ENCODE measurements at places on chromosomes 2 and 18.

- DNase-seq, result no peak
Measured at GRCh38 chr2:174681099-174682006, 82.9 kb downstream of the CHRNA1 start.

DNA sequence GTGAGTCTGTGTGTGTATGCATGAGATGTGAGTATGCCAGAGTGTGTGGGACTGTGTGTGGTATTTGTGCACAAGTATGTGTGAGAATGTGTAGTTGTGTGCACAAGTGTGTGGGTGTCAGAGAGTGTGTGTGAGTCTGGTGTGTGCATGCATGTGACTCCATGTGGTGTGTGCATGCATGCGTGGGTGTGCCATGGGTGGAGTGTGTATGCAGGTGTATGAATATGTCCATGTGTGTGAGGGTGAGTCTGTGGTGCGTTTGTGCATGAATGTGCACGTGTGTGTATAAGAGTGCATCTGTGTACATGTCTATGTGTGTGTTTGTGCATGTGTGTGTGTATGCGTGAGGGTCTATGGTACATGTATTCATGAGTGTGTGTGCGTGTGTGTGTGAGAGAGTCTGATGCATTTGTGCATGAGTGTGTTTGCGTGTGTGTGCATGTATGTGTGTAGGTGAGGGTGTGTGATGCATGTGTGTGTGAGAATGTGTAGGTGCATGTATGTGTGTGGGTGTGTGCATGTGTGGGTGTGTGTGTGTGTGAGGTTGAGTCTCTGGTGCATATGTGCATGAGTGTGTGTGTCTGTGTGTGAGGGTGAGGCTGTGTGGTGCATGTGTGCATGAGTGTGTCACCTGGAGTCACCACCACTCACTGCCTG lies 226.8 kb downstream of the LDLRAD4 start:
- DNase-seq, result no peak

DNA sequence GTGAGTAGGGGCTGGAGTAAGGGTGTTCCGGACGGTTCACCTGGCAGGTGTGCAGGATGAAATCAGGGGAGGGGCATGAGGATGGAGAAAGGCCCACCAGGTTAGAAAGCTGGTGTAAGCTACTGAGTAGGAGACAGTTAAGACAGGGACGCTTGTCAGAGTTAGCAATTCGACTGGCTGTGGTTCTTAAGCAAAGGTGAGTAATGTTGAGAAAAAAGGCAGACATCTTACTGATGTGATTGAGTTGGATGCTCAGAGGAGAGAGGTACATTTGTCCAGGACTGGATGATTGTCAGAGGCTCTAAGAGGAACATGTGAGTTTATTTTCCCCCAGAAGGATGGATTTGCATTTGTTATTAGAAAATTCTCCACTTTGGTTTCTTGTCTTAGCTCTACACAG lies 90.5 kb upstream of the MGAT5 start:
- no peak for DNase-seq

DNA sequence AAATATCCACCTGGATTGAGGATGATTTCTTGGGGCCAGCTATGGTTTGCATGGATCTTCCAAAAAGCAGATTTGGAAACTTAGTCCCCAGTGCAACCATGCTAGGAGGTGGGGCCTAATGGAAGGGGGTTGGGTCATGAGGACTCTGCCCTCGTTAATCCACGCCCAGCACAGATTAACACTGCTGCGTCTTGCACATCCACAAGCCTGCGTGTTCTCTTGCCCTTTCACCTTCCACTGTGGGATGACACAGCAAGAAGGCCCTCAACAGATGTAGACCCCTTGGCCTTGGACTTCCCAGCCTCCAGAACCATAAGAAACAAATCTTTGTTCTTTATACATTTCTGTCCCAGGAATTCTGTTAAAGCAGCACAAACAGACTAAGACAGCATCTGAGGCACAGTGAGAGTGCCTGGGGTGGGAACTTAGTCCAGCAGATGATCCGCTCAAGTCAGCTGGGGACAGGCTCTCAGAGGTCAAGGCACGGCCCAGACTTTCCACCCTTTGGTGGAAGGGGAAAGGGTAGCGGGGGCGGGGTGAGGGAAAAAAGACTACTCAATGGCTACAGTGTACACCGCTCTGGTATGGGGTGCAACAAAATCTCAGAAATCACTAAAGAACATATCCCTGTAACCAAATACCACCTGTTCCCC lies 2.4 kb downstream of the RAB17 start:
- no peak for DNase-seq

GRCh38 chr18:36546876-36547275 lies 249.4 kb downstream of the FHOD3 start:
- no peak for DNase-seq

DNA sequence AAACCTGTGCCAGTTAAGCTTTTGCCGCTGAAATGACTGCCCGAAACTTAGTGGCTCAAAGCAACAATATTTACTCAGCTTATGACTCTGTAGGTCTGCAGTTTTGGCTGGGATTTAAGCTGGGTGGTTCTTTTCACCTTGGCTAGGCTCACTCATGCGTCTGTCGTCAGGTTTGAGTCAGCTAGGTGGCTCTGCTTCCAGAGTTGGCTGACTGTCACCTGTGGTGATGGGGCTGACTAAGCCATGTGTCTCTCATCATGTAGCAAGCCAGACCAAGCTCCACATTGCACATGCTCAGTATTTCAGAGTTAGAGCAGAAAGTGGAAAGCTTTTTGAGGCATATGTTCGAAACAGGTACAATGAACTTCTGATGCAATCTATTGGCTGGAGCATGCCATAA lies 354.8 kb downstream of the MEIS1 start:
- DNase-seq, result no peak

DNA sequence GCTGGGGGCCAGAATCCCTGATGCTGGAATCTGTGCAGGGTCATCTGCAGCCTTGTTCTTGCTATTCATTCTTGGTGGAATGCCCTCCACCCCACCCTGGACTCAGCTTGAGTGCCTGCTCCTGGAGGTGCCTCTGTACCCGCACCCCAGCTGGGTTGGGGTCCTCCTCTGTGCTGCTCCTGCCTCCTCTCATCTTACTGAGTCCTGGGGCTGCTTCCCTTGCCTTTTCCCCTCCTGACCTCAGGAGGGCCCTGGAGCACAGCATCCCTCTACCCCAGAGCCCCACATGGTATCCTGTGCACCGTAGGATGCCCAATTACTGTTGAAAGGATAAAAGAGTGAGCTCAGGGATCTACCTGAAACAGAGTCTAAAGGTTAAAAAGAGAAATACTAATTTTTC lies 81.6 kb downstream of the CIB4 start:
- DNase-seq, result no peak

GRCh38 chr2:97870396-97870843 lies 125.3 kb downstream of the TMEM131 start:
- peak; percentile 97 for DNase-seq

GRCh38 chr18:51712821-51713220 lies 515.3 kb upstream of the MEX3C start:
- DNase-seq, result no peak

GRCh38 chr2:227025510-227025909 lies 138.5 kb downstream of the COL4A4 start:
- DNase-seq, result no peak

- peak; percentile 11 for DNase-seq
Measured at GRCh38 chr2:141392517-141393213, 738.2 kb downstream of the LRP1B start.

- peak; percentile 60 for DNase-seq
Measured at GRCh38 chr2:201260302-201260800, at the start of gene CASP8. Gene CASP8, plus strand, starts transcription at chr2:201260536. Its CDS starts 5,951 bp downstream, at chr2:201266487.

DNA sequence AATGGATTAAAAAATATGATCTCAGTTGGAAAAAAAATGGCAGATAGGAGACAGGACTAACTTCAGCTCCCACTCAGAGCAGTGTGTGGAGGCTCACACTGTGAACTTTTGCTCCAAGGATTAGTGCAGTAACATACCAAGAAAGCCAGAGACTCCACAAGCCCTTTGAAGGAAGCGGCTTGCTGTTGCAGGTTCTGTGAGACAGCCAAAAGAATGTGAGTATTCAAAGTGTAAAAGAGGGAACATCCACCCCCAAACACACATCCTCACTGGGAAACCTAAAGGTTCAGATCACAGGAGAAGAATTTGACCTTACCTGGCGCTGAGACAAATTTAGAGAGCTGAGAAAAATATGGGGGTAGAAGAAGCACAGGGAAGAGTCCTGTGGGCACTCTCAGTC lies 77.5 kb downstream of the FAM171B start:
- no peak for DNase-seq

- DNase-seq, result peak; percentile 24
Measured at GRCh38 chr18:45935591-45936335, 31.4 kb downstream of the EPG5 start.

- DNase-seq, result no peak
Measured at GRCh38 chr18:32613821-32614220, 143.1 kb upstream of the GAREM1 start.

DNA sequence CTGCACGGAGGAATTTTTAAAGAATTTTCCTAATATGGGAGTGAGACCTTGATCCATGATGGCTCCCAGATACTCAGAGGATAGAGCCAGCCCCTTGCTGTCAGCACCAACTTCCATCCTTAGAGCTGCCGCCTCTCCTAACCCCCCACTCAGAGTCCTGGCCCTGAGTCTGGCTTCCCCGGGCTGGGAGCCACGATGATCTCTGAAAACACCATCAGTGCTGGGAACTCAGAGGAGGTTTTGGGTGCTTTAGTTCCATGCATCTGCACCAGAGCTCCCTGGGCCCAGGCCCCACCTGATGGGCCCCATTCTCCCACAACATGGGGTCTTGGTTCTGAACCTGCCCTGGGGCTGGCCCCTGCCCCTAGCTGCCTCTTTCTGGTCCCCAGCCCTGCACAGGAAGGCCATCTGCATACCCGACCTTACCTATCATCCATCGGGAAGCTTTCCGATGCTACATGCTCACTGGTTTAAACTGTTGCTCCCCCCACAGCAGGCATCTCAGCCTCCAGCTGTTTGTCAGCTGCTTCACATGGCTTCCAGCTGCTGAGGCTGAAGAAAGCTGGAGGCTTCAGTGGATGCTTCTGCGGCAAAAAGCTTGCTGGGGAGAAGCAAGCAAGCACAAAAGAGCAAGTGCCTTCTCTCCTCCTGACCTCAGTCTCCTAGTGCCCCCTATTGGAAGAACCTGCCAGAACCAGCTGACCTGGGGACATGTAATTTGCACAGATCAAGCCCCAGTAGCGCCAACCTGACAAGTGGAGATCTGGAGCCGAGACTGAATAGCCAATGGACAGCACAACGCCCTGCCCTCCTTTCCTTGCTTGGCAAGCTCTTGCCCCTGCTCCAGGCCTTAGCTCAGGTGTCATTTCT lies 24.2 kb upstream of the RHOB start:
- peak; percentile 48 for DNase-seq

DNA sequence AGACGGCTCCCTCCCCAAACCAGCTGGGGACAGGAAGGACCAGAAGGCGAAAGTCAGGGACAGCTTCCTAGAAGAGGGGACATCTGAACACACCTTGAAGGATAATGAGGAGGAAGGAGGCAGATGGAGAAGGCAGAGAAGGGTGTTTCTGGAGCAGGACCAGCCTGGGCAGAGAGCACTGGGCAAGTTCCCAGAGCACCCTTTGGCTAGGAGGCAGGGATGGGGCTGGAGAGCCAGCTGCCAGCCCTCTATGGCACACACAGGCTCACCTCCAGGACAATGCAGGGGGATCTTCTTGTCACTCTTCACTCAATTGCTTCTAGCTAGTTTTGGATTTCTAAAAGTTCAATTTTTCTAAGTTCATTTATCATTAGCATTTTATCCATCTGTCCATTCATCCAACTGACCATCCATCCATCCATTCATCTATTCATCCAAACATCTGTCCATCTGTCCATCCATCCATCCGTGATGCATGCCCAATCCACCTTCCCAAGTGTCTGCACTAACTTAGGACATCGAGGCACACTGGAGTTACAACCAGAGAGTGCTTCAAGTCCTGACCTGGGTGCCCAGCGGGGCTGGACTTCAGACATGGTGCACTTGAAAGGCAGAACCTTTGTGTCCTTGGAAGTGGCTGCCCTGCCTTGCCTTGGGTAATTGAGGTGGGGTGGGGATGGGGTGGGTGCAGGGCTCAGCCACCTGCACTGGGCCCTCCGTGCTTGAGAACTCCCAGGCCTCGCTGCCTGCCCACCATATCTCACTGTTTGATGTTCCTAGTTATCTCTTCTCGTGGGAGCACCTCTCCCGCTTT lies 42.5 kb downstream of the INHBB start:
- DNase-seq, result no peak

- no peak for DNase-seq
Measured at GRCh38 chr18:49368161-49368875, 92.1 kb downstream of the DYM start.

DNA sequence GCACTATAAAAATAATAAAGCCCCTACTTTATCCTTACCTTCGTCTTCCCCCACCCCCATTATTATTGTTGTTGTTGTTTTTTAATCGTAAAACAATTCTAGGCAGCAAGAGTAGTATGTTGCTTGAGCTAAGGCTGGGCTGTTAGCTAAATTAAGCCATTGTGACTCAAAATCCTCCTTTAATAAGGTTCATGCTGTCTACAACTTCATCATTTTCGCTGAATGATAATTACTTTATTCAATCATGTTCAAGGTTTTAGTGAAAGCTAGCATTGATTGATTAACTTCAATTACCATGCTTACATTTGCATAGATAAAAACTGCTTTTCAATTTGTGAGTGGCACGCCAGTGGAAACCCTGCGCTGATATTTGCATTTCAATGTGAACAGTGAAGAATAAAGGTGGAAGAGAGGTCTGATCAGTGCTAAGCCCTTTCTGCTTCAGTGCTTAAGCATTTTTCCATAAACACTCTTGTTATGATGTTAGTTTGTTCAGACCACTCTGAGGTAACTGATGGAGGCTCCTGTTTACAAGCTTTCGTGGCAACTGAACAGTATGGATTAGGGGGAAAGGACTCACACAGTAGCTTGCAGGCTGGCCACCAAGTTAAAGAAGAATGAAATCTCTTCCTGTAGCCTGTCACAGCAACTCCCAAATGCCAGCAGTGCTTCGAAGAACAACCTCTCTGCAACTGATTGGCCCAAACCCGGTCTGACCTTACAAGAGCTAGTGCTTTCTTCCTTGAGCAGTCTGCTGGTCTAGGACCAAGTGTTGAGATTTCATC lies 156.8 kb downstream of the GPD2 start:
- no peak for DNase-seq

DNA sequence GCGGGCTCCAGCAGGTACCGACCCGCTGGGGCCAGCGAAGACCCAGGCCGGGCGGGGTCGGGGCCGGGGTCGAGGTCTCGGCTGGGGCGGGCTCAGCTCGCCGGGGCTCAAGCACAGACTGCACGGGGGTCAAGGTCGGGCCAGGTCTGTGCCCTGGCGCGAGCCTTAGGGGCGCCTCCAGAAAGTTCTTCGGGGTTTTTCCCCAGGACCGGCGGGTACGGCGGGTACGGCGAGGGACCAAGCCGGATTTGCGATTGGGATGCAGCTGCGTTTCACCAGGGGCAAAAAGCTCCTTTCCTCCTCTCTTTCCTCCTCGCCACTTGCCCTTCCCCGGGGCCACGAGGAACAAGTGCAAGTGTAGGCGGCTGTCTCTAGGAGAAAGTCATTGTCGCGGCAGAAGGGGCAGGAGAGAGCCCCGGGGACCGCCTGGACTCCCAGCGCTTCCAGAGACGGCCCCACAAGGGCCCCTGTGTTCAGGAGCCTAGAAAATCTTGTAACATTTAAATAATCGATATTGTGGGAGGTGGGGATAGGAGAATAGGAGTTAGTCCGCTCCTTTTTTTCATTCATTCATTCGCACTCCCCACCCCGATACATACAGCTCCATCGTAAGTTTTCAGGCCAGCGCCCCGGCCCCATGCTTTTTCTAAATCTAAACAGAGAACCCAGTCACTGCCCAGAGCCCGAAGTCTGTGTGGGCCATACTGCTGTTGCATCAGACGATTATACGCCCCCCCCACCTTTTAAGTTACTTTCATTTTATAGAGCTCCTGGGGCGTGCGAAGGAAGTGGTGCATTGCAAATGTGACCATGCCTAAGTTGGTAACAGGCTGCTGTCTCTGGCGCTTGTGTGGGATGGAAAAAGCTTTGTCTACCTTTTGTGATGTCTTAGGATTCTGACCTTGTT lies 679 bp downstream of the PMAIP1 start:
- peak; percentile 41 for DNase-seq

All from fibroblast of gingiva (primary cell).